ENCODE measurements at places on chromosomes 5 and 9.

GRCh38 chr5:76691467-76692273, 24.3 kb upstream of the F2R start:
- DNase-seq: no peak

GRCh38 chr5:174617910-174618309, 106.5 kb upstream of the MSX2 start:
- no peak for DNase-seq

GRCh38 chr9:75941066-75941465, 50.6 kb downstream of the PCSK5 start:
- no peak for DNase-seq

GRCh38 chr9:122219856-122220672, 8.7 kb downstream of the LHX6 start:
- no peak for DNase-seq

DNA sequence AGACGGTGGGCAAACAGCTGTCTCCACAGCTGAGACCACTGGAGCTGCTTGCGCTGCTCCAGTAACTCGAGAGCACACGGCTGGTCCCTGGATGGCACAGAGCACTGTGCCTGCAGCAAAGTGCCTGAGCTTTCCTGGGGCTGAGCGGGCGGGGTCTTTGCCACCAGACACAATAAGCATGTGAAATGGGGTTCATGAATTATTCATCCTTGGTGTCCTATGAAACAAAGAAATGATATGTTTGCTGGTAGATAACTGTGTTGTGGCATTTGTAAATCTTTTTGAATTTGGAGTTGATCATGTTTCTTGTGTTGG, 151.7 kb upstream of the MPDZ start:
- DNase-seq: peak; percentile 84

- peak; percentile 47 for DNase-seq
These were observed 61.9 kb downstream of the GLIS3 start for GRCh38 chr9:4237748-4238511.

DNA sequence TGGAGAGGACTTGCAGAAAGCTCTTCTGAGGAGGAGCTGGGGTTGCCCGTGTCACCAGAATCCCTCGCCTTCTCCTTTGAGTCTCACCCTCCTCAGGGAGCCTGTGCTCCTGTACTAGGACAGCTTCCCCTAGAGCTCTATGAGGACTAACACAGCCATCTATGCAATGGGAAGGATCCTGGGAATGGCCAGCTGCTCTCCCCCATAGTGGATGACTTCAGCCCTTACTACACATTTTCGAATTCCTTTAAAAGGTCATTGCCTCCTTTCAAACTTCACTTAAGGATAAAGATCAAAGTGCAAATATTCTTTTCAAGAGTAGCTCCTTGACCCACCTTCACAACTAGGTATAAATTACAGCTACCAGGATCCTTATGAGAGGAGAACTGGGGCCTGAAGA, 55.1 kb downstream of the PRDM6 start:
- no peak for DNase-seq

DNA sequence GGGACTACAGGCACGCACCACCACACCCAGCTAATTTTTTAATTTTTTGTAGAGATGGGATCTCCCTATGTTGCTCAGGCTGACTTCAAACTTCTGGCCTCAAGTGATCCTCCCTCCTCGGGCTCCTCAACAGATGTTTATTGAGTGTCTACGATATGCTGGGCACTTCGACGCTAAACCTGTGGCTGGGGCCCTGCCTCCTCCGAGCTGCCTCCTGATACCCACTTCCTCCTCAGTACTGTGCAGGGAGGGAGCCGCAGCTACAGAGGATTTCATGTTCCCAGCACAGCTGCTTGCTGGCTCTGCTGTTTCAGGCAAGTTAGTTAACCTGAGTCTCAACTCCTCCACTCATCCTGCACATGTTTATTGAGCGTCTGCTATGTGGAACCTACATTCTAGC, 9.6 kb downstream of the AIF1L start:
- DNase-seq: no peak

DNA sequence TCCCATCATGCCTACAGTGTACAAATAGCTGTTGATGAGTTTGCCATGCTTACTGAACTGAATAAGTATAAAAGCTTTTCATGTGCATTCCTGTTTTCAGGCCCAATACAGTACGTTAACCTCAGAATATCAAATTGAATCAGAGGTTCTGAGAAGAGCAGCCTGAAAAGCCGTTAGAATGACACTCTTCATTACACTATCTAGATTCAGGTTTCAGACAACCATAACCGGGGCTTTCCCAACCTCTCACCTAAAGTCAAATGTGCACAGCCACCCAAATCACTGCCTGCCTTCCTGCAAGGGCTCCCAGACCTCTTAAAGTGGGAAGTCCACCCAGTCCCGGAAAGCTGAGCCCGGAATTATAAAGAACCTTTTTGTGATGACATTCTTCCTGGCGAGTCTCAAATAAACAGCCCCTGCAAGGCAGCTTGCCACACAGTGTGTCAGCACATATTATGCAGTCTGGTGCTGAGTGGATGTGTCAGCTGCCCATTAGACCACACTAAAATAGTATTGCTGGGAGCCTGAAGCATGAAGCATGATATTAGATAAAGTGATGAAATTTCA, 245.8 kb downstream of the TLE4 start:
- no peak for DNase-seq

- no peak for DNase-seq
These were observed 194.1 kb downstream of the AOPEP start for GRCh38 chr9:94920420-94921091.

DNA sequence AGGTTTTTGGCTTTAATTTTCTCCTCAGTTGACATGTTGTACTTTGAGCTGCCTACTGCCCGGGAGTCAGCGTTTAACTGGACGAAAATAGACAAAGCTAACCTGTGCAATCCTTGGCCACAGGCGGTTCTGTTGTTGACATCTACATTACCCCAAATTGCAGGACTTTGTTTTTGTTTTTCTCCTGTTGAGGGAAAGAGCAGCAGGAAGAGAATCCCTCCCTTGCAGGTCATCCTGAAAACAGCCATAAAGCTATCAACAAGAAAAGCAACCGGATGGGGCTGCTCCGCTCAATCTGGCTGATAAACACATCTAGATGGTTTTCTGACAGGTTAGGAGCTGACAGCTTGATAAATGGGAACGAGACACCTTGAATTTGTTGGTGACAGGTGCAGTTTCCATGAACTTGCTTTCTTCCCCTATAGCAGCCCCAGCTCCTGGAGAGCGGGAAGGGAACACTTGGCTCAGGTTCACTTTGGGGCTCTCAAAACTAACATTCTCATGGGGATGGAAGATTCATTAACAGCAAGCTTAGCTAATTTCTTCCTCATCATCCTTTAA, 331.5 kb downstream of the SLIT3 start:
- no peak for DNase-seq

DNA sequence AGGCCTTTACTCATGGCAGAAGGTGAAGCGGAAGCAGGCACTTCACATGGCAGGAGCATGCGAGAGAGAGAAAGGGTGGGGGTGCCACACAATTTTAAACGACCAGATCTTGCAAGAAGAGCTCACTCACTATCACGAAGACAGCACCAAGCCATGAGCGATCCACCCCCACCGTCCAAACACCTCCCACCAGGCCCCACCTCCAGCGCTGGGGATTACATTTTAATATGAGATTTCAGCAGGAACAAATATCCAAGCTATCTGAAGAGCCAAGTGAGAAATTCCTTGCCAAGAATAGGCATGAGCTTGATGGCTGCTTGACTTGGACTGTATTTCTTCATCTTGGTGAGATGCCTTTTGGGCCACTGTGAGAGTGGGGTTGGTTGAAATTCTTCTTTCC, 88.0 kb downstream of the PDZD2 start:
- DNase-seq: no peak

DNA sequence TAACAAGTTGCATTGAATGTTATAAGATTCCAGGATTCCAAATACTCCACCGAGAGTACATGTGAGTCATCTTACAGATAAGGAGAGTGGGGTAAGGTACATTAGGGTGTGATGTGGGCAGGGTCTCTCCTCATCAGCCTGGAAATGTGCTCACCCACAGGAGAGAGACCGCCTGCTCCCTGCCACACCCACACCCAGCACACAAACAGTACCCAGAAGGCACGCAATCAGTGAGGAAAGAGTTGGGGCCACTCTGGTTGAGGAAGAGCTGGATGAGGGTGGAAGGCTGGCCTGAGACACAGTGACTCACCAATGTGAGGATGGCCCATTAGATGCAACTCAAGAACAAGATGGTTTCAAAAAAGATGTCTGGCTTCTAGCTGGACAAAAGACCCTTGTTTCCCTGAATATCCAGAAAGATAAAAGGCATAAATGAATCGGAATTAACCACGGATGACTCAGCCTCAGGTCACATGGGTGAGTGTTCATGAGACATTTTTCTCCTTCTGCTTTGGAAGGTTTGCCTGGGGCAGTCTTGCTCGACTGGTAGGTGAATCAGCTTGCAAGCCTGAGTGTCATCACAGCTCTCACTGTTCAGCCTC, 51.1 kb upstream of the LHFPL2 start:
- DNase-seq: no peak

GRCh38 chr9:71901695-71902597, 9.0 kb downstream of the ABHD17B start:
- DNase-seq: no peak

- no peak for DNase-seq
These were observed 119.6 kb downstream of the SEMA6A start for GRCh38 chr5:116455061-116455460.

DNA sequence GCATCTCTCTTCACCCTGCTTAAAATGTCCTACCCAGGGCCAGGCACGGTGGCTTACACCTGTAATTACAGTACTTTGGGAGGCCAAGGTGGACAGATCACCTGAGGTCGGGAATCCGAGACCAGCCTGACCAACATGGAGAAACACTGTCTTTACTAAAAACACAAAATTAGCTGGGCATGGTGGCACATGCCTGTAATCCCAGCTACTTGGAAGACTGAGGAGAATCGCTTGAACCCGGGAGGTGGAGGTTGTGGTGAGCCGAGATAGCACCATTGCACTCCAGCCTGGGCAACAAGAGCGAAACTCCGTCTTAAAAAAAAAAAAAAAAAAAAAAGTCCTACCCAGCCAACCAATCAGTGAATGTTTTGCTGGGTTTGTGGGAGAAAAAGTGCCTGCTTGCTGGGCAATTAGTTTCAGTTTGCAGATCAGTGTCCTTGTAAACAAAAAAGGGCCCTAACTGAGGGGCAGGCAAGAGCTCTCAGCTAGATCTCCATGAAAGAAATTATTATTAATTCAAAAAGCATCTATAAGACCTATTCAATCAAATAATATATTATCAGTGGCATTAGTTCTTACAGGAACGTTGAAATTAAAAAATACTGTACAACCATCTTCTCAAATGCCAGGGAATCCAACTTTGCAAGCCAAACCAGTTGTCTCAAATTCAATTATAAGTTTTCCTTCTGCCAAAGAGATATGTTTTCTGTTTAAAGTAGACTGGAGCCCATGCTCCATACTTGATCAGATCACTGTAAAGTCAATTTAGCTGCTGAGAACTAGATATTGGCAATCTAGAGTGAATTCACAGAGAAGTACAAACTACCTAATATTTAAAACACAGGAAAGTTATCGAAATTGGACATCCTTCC, 3.9 kb downstream of the MEGF9 start:
- peak; percentile 84 for DNase-seq

GRCh38 chr5:173751266-173751600, 134.8 kb upstream of the BOD1 start:
- DNase-seq: no peak

DNA sequence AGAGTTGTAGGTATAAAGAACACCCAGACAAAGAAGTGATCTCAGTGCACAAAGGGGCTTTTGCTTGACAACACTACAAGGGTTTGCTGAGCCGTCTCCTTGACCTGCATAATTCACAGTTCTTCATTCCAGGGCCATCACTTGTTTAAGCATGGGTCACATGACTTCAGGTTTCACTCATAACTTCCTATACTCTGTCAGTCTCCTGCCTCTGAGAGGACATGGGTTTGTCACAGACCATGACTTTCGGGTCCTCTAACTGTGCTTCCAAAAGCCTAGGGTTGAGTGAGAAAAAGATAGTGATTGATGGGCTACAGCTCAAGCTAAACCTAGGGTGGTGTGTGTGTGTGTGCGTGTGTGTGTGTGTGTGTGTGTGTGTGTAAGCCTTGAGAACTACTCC, 166.4 kb downstream of the CDH6 start:
- DNase-seq: no peak

GRCh38 chr5:171703146-171703545, 82.5 kb upstream of the SMIM23 start:
- no peak for DNase-seq

GRCh38 chr5:84453405-84453804, 68.7 kb upstream of the EDIL3 start:
- DNase-seq: no peak

Data from globus pallidus (tissue), 1 donor.